ENCODE measurements at places on chromosomes 5 and 9.
A peak's percentile ranks its signal among the peaks of the same experiment; 100 is the strongest.

DNA sequence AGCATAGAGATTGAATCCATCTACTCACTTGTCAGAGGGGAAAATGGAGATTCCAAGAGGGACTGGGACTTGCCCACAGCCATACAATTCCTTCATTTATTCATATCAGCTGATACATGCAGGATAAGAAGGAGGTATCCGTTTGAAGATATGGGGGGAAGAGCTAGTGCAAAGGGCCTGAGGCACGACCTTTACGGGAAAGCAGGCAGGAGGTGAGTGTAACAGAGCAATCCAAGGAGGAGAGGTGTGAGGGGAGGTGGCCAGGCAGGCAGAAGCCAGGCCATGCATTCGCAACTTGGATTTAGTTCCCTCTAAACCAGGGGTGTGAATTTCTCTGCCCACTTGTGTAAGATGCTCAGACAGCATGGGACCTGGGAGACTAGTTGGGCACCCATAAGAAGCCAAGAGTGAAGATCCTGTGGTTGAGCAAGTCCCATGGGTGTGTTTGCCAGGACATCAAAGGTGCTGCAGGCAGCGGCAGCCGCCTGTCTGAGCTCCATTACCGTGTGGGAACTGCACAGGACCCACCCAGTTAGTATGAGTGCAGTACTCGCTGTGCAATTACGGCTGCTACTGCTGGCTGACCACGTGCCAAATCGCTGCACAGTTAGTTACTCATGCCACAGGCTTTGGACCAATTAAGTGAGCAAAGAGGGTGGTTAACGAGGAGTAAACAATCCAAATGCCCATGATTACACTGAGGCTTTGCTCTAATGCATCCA lies 31.4 kb upstream of the FAT2 start:
- no peak for DNase-seq

DNA sequence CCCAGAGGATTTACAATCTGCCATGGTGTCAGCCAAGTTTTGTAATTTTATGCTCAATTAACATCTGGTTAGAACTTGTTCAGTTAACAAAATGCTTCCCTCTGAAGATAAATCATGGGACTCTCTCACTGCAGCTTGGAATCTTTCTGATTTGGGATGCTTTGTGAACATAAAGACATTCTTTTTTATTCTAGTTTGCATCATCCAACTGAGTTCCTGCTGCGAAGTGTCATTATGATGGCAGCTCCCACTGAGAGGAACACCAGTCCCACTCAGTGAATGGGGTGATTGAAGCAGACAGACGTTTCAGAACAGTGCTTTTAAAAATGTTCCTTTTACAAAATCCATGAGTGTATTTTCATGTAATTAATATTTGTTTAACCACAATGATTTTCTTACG lies 863.8 kb downstream of the TLE4 start:
- no peak for DNase-seq

DNA sequence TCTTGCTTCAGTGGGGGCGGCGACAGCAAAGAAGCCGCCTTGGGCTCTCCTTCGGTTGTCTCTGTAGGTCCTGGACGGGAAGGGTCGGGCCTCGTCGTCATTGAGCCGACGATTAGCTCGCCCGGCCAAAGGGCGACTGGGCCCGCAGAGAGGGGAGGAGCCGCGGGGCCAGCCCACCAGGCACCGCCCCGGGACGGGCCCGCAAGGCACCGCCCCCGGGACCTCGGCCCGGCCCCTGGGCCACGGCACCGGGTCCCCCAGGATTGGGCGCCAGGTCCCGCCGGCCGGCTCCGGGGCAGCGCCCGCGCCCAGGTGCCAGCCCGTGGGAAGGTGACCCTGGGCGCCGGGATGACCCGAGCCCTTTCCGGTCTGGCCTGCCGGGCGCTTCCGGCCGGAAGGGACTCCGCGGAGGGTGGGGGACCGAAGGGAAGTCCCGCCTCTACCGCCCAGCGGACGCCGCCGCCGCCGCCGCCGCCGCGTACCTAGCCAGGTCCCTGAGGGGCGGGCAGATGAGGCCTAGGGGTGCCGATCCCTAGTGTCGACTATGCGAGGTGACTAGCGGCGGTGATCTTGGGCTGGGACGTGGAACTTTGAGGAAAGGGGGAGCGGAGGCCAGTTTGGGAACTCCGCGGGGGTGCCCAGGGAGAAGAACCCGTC lies at the start of the genes GBA2 and RGP1:
Gene GBA2 (minus strand): TSS at position 371 of the 657 bp plus-strand sequence. CDS start 524 bp downstream, outside the sequence.
Gene RGP1 (plus strand): TSS at position 430 of the 657 bp plus-strand sequence. CDS start 469 bp downstream, outside the sequence.
- no peak for DNase-seq

- DNase-seq = no peak
These were observed 113.0 kb upstream of the TRIM32 start for GRCh38 chr9:116574027-116574679.

GRCh38 chr9:86075132-86076109 lies 23.9 kb downstream of the GOLM1 start:
- DNase-seq = no peak

GRCh38 chr9:33138768-33139167 lies 28.4 kb downstream of the B4GALT1 start:
- no peak for DNase-seq

DNA sequence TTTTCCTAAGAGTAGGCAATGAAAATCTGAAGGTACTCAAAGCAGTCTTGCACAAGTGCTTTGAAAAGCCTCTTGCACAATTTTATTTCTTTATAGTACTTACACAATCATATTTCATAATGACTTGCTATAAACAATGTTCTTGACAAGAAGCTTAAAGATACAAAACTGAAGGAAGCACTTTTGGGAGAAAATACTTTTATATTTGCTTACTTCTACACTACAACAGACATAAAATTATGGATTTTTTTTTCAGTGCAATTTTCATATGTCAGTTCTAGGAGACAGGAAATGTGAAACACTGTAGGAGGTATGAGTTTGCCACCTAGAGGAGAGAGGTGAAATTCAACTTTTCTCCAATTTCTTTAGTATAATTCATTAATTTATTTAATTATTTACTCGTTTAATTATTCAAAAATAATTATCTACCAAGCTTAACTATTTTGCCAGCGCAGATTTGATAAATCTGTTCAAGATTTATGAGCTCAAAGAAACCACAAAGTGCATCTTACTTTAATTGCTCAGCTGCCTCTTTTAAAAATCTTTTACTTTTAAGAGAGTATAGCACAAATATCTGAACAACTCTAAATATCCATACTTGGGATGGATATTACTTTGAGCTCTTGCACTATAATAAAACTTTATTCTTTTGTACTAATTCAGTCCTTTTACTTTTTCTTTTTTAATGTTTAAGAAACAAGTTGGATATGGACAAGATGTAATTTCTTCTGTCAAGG lies 29.0 kb upstream of the CDKN2B start:
- DNase-seq = peak; percentile 2

DNA sequence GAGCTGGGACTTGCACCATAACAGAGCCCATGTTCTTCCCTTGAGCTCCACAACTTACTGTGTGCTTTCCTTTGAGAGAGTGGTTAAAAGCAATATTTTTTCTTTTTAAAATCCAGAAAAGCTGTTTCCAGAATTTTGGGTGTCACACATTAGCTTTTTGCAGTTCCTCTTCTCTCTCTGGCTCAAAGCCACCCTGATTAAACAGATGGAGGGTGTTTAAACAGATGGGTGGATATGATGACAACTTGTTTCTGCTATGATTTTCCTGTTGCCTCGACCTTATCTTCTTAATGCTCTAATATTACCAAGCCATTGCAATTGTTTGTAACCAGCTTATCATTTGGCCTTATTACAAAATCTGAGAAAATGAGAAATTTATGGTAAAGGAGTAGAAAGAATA lies 22.9 kb upstream of the CFAP95 start:
- no peak for DNase-seq

DNA sequence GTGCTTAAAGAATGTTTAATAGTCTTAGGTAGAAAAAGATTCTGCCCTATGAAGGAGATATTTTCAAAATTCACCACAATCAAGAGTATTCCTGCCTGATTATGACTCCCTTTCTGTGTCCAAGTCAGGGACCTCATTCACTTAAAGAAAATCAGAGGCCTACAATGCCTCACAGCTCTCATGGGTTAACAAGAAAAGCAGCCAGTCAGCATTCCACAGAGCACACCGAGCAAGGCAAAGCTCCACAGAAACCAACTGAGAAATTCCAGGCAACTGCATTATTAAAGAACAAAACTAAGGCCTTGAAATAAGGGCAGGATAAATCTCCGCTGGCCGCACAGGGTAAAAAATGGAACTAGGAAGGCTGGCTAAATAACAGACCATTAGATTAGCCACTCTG lies 161.1 kb downstream of the TARS1 start:
- DNase-seq = peak; percentile 50

DNA sequence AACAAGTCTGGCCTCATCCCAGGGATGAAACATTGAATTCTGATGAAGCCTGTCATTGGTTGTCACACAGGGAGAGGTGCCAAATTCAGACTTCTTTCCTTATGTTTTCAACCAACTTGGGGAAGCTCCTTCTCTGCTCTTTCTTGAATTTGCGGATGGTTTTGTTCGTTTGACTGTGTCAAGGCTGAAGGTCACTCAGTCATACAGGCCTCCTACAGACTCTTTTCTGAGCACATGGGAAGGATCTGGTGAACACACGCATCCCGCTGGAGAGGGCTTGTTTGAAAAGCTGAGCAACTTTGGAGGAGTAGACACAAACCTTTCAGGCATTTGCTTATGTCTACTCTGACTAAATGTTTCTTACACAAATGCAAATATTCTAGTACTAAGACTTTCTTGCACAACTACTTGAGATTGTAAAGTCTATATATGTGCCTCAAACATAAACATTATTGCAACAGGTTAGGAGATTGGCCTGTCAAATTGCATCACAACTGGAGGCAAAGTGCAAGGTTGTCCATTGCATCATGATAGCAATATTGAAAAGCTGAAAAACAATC lies 151.5 kb upstream of the NR3C1 start:
- no peak for DNase-seq

DNA sequence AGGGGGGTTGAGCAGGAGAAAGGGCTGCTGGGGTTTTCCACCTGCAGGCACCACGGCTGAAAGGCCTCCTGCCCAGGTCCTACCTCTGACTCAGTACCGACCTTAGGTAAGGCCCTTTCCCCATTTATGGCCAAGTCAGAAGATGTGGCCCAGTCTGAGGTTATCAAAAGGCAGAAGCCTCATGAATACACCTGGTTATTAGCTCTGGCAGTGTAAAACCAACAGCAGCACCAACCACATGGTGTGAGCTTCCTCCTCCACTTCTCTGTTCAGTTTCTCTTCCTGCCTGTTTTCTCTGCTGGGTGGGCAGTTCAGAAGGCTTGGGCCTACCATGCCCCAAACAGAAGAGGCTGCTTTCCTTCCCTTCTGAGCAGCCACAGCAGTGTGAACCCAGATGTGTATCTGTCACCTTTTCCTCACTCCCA lies 86.9 kb downstream of the UGCG start:
- DNase-seq = no peak

GRCh38 chr9:133578524-133579441 lies 30.4 kb downstream of the FAM163B start:
- no peak for DNase-seq

DNA sequence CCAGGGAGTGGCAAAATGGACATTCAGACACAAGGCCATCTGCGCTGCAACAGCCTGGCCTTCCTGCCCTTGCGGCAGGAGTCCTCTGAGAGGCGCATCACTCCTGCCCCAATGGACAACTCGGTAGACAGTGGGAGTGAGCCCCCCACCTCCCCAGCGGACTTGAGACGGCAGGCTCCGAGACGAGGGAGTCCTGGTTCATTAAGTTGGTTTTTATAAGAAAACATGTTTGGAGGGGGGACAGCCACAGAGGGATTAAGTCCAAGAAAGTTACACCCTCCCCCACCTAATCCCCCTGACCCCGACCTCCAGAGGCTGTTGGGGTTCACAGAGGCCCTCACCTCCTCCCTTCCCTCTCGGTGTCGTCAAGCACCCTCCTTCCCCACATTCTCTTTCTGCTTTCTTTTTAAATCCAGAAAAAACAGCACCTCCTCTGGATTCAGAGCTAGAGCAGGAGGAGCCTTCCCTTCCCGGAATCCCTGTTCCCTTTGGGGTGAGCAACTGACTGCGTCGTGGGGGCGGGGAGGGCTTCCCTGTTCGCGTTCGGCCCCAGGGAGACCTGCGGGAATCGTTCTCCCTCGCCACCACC lies 1.8 kb upstream of the EGR1 start:
- DNase-seq = no peak

DNA sequence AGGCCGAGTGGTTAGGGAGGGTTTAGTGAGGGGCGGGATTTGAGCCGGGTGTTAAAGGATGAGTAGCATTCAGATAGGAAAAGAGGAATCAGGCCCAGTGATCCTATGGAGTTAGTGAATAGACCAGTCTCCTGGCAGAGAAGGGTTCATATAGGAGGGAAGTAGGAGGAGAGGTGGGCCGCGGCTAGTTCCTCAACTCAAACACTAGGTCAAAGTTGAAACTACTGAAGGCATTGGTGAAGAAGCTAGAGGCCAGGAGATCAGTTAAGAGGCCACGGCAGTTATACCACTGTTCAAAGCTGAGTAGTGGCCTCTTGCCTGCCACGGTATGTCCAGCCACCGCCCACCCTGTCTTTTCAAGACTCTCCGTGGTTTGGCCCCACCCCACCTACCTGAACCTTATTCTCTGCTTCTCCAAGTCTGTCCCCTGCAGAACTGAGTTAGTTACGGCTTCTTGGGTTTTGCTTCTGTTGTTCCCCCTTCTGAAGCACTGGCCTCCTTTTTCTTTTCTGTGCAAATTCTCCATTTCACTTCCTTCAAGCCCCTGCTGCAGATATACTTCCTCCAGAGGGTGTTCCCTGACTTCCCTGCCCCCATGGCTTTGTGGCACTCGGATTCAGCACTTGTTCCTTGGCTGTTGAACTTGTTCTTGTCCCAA lies 1.8 kb downstream of the ZBTB34 start:
- DNase-seq = no peak

- DNase-seq = no peak
These were observed 82.2 kb upstream of the IL12B start for GRCh38 chr5:159412284-159413046.

DNA sequence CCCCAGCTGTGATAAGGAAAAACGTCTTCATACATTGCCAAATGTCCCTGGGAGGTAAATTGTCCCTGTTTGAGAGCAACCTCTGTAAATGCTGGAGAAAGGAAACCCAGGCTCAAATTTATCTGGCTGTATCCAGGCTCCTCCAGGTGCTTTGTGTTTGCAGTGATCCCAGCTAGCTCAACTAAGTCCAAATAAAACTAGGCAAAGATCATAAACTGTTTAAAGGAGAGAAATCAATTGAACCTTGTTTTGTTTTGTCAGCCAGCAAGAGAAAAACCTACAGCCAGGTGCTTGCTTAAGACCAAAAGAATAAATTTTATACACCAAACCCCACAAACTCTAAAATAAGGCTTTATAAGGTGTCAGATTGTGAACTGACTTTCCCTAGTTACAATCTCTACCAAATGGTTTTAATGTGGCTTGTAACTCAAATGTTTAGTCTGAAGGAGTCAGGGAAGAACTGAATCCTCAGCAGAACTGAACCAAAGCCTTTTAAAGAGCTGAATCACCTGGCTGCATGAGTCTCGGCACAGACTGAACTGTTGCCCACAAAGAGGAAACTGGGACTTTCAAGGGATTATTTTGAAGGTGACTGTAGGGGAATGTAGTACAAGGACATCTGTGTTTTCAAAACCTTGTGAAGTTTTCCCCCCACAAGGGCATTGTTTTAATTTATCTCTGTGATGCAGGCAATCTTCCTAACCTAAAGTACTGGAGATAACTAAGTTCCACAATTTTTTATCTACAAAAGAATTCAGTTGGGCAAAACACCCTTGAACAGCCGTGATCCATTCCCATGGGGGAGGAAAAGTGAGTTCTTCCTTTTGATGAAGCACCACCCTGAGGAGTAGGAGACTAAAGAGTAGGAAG lies 201.7 kb upstream of the TARS1 start:
- DNase-seq = no peak
